NCI-H1436 treated with DMSO at 0.1 percent for 48 hours (cell line): ENCODE measurements at places on chromosomes 12 and 14.

DNA sequence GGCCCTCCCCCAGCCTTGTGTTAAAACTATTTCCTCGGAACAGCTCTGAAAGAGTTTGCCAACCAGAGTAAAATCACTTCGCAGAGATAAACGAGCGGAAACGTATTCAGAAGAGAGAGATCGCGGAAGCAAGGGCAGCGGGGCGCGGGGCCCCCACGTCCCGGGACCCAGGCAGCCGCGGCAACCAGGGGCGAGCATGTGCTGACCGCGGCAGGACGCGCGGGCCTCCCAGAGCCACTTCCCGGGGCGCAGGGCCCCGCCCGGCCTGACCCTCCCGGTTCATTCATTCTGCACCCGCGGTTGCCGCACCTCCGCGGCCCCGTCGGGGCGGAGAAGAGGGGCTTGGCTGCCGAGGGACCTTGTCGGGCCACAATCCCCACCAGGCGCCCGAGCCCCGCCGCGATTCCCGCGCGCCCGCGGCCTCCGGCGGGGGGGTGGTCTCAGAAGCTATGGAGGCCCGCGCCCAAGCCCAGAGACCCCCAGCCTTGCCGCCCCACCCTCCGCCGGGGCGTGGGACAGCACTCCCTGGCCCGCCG lies 598 bp downstream of the UBE2N start:
- no peak for DNase-seq

GRCh38 chr12:68932128-68932960 lies 627 bp downstream of the CPM start:
- DNase-seq: no peak

- DNase-seq: no peak
Observed at GRCh38 chr14:61264651-61265050, 16.5 kb downstream of the TMEM30B start.

GRCh38 chr14:59148334-59148900 lies 40.0 kb upstream of the DAAM1 start:
- no peak for DNase-seq

DNA sequence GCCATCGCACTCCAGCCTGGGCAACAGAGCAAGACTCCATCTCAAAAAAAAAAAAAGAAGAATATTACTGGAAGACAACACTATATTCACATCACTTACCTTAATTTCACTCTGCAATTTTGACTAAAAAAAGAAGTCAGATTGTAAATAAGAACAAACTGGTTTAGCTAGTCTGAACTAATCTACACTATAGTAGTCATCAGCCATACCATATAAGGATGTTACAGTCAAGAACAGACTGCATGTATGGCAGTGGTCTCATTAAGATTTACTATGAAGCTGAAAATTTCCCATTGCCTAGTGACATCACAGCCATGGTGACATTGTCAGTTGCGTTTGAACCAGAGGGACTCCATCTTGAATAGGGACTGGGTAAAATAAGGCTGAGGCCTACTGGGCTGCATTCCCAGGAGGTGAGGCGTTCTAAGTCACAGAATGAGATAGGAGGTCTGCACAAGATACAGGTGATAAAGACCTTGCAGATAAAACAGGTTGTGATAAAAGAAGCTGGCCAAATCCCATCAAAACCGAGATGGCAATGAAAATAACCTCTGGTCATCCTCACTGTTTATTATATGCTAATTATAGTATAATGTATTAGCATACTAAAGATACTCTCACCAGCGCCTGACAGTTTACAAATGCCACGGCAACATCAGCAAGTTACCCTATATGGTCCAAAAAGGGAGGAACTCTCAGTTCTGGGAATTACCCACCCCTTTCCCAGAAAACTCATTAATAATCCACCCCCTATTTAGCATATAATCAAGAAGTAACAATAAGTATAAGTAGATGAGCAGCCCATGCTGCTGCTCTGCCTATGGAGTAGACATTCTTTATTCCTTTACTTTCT lies 51.2 kb downstream of the OSBPL8 start:
- DNase-seq: no peak
